T1000 (cell line): ENCODE measurements at places on chromosomes 6 and 20.

GRCh38 chr6:84182001-84182400 is 45.4 kb downstream of the CEP162 start:
- DNase-seq: no peak

- DNase-seq: no peak
Observed at GRCh38 chr6:158154816-158155215, 13.2 kb downstream of the SERAC1 start.

DNA sequence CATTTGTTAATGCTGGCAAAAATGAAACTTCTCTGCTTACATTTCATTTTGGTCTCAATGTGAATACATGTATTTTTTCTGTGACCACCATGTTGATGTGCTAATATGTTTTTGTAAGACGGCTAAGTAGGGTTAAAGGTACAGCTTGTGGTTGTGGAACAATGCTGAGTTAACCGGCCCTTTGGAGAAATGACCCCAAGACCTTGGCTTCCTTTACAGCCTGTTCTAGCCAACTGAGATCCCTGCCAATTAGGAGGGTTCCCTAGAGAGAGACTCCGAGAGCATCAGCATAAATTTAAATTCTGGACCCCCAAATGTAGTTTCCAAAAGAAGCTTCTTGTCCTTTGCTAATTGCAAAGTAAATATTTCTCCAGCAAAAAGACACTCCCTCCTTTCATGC is 44.4 kb downstream of the RSPO3 start:
- no peak for DNase-seq

- DNase-seq: no peak
Observed at GRCh38 chr20:5282561-5282960, 34.2 kb downstream of the PROKR2 start.

- no peak for DNase-seq
Observed at GRCh38 chr20:17905544-17905943, 63.0 kb downstream of the SNX5 start.

GRCh38 chr6:12896208-12896733 is 179.7 kb downstream of the PHACTR1 start:
- no peak for DNase-seq

DNA sequence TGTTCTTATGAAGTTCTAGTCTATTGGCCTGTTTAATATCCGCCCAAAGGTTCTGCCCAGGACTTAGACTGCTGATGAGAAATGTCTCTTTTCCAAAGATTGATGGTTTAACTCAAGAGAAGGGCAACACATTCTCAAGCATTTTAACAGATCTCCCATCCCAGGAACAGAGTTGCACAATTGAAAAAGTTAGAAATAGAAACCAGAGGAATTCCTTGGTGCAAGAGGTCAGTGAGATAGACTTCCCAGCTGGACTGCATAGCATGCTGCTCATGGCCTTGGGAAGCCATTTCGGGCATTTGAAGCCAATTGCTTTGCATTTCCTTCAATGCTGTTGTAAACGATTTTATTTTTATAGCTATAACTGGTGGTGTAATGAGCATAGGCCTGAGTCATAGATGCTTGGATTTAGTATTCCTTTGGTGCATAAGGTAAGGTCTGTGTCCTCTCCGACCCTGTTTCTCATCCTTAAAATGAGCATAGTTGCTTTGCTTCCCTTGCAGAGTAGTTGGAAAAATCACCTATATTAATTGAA is 292.2 kb upstream of the JAG1 start:
- DNase-seq: no peak

- DNase-seq: no peak
Observed at GRCh38 chr6:105330913-105331312, 72.0 kb downstream of the PREP start.

GRCh38 chr20:53085720-53086119 is 113.6 kb downstream of the TSHZ2 start:
- no peak for DNase-seq

DNA sequence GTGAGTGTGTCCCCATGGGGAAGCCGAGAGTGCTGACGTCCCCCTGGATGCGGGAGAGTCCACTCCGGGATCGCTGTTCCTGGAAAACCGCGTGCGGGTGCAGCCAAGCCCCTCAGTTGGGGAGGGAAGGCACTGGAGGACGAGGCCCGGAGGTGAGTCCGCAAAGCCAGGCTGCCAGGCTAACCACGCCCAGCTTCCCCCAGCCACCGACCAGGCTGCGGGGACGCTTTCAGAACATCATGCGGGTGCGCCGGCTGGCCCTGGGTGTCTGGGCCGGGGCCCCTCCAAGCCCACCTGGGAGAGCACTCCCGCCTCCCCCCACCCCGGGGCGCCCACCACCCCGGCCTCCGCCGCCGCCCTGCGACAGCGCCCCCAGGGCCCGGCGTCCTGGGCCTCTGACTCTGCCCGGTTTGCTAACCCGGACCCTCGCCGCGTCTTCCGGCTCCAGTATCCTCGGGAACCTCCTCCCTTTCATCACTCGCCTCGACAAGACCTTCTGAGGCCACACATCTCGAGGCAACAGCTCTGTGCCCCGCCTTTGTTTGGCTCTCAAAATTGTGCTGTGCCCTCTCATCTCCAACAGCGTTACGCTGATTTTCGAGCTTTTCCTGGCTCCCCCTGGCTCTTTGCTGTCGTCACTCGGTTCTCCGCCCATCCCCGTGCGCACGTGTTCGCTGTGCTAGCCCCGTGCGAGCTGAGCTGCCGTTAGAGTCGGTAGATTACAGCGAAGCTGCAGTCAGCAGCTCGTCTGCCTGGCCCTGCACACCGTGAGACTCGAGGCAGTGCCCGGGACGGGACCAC is 47.1 kb upstream of the ENTPD6 start:
- DNase-seq: no peak
